Fibroblast of lung (primary cell): ENCODE measurements at places on chromosomes 6 and 20. TPM values are rescaled to one million over a fixed set of nuclear protein-coding genes. Genes with fewer than 3 reads are reported as not detected.

DNA sequence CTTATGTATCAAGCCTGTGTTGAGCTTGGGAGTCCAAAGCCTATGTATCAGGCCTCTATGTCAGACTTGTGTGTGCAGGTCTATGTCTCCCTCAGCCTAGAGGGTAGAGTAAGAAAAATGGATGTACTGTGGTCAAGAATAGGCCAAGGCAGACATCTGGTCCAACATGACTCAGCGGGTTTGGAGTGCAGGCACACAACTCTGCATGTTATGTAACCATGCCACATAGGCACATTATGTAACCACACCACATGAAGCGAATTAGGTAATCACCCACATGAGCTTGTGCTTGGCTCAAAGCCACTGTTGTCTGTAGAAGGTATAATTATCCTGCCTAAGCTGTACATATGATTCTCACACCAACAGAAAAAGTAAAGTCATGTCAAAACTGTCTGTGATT, 1190.5 kb upstream of the EYS start:
- peak; percentile 60 for DNase-seq

GRCh38 chr20:23340524-23340923, 10.1 kb upstream of the NXT1 start:
- peak; percentile 50 for DNase-seq

DNA sequence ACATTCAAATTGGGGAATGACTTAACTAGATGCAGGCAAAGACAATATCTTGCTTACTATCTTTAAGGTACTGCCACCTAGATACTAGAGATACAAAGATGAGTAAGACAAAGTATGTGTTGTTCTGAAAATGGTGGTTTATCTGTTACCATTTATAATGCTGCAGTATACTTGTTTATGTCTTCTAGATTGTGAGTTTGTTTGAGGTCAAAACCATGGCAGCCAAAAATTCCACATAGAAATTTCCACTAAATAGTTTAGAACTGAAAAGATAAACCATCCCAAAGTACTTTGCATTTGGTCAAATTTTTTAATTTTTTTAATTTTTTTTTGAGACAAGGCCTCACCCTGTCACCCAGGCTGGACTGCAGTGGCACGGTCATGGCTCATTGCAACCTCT, 150.8 kb downstream of the SOX4 start:
- DNase-seq: no peak

DNA sequence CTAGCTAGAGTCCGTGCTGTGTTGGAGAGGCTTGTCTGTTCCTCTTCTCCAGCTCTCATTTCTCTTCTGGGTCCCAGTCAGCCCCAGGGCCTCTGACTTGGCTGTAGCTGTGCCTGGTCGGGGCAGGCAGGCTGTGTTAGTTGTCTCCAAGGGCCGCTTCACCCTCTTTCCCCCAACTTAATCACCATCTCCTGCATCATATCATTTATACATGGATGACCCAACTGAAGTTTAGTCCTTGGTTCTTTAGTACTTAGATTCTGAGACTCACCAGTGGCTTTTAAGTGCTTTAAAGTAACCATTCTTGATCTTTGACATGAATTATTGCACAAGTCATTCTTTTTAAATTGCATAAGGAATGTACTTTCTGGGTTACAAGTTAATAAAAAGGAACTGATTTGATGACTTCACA, 127.3 kb downstream of the RTN4IP1 start:
- DNase-seq: no peak

- peak; percentile 52 for DNase-seq
Observed at GRCh38 chr6:157089258-157089657, 234.1 kb downstream of the TMEM242 start.

- DNase-seq: no peak
Observed at GRCh38 chr6:118394106-118394505, 154.0 kb upstream of the PLN start.

DNA sequence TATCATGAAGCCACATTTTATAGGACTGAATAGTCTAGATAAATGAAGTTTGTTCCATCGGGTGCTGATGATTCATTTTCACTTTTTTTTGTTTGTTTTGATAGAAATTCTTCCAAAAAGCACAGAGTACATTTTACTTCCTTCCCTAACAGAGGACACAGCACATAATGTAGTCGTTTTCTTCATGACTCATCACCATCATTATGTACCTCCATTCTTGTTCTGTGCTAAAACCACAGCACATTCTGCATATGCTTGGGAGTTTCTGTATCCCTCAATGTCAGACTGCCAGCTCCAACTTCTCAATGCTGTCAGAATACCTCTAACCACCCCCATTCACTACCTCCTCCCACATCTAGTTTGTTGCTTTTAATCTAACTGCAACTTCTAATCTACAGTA, 1004.9 kb upstream of the ADGRB3 start:
- DNase-seq: peak; percentile 99

- peak; percentile 61 for DNase-seq
Observed at GRCh38 chr6:39490108-39490507, 167.6 kb upstream of the KCNK16 start.

DNA sequence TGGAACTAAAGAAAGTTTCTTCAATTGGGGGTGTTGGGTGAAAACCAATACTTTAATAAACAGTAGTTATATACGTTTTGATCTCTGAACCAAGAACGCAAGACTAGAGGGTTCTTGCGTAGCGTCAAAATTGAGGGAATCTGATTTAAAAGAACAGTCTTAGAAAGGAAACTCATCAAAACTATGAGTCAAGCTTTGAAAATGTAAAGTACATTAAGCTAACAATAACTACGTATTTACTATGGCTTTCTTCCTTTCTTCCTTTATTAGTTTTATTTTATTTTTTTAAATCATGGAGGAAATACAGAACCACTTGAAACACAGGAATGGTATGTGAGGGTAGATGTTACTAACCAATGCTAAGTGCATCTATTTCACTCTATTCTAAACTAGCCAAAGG, 287.0 kb upstream of the RSPO3 start:
- DNase-seq: peak; percentile 42

- DNase-seq: peak; percentile 46
Observed at GRCh38 chr20:31666258-31667042, 28.7 kb downstream of the COX4I2 start.

GRCh38 chr6:2314641-2315040, 69.2 kb upstream of the GMDS start:
- no peak for DNase-seq

GRCh38 chr20:62161347-62161746, 17.8 kb downstream of the SS18L1 start:
- DNase-seq: peak; percentile 92

- no peak for DNase-seq
Observed at GRCh38 chr6:39800034-39801032, 8.2 kb downstream of the DAAM2 start.

GRCh38 chr6:33837971-33838665, 34.3 kb upstream of the MLN start:
- DNase-seq: peak; percentile 24

GRCh38 chr20:9999645-10000044, 35.1 kb upstream of the ANKEF1 start:
- no peak for DNase-seq

DNA sequence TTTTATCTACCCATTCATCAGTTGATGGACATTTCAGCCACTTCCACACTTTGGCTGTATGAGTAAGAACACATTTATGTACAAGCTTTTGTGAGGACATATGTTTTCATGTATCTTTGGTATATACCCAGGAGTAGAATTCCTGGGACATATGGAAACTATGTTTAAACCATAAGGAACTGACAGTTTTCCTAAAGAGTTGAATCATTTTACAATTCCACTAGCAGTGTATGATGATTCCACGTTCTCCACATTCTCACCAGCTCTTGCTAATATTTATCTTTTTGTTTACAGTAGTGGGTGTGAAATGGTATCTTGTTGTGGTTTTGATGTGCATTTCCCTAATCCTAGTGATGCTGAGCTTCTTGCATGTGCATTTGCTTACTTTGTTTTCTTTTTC, 338.1 kb downstream of the PLCB1 start:
- DNase-seq: no peak

- DNase-seq: no peak
Observed at GRCh38 chr6:134474955-134475354, 157.0 kb upstream of the SGK1 start.

DNA sequence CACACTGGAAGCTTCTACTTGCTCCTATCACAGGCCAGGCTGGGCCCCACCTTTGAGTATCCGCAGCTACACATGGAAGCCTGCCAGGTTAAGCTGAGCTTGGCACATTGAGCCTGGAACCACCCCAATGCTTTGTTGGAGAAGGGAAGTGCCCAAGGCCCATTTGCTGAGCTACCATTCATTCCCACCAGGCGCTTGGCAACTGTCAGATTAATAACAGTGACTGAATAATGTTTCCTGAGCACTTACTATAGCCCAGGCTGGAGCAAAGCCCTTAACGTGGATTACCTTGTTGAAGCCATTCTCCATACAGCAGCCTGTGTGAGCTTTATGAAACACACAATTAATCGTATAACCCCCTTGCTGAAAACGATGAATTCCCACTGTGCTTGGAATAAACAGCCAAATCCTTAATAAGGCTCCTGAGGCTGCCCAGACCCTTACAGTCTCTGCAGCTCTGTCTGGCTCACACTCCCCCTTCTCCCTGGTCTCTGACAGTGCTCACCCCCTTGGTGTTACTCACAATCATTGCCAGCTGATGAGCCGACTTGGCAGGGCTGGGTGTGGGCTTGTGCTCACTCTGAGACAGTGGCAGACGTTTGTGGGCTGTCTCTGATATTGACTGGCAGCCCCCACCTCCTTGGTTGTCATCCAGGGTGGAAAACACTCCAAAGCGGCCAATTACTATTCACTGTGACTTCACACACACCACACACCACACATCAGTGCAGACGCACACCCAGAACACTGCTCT, 357.1 kb downstream of the MAFB start:
- DNase-seq: no peak

DNA sequence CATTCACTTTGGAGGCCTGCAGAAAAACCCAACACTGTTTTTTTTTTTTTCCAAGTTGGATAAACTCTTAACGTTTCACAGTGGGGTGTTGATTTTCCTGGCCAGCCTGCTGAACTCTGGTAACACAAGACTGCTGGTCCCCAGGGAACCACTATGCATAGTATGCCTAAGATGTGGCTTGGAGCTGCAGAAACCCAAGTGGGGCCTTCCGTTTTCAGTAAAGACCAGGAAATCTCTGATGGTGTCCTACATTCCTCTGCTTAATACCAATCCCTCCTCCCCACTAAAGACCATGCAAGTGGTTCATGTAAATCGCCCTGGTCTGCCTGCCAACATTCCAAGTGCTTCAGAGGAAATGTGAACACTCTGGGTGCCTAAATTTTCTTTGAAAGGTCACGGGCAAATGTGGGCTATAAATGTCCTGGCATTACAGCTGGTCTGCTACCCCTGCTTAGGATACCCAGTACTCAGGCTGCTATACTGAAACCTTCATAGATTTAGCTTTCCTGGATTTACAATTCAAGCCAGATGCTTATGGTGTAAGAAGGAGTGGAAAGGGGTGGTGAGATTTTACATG, 615.4 kb downstream of the MAFB start:
- DNase-seq: no peak

GRCh38 chr6:166375013-166375412, 7.7 kb downstream of the MPC1 start:
- no peak for DNase-seq

GRCh38 chr6:101443315-101443714, 49.8 kb downstream of the GRIK2 start:
- DNase-seq: no peak

- DNase-seq: no peak
Observed at GRCh38 chr6:14086701-14087100, 30.9 kb upstream of the CD83 start.

GRCh38 chr6:34718976-34719375, 22.4 kb upstream of the ILRUN start:
- peak; percentile 8 for DNase-seq

Gene MLN
- not detected in 2 replicates for total RNA-seq

Gene SLC17A1
- not detected in 2 replicates for total RNA-seq

Gene APCDD1L
- total RNA-seq: 0.99 and 1.0 TPM in 2 replicates

Gene FAM209B
- not detected in 2 replicates for total RNA-seq
